ENCODE measurements at places on chromosomes 6 and 20. TPM values are rescaled to one million over a fixed set of nuclear protein-coding genes. Genes with fewer than 3 reads are reported as not detected.

Gene BMP7
- total RNA-seq, result not detected

Gene SLC17A5
- total RNA-seq, result 23.2 TPM

Gene AVP
- not detected for total RNA-seq

Gene NEURL2
- 4.0 TPM for total RNA-seq

Gene SIRPG
- not detected for total RNA-seq

Gene TSPO2
- not detected for total RNA-seq

GRCh38 chr6:85126485-85127167, 323.3 kb upstream of the NT5E start:
- H3K4me3 ChIP-seq, result peak overlapping the region; percentile 6
- no peak for DNase-seq
- no peak overlapping the region for H3K27ac ChIP-seq
- H3K27me3 ChIP-seq, result no peaks in the 10 kb centered on the region

DNA sequence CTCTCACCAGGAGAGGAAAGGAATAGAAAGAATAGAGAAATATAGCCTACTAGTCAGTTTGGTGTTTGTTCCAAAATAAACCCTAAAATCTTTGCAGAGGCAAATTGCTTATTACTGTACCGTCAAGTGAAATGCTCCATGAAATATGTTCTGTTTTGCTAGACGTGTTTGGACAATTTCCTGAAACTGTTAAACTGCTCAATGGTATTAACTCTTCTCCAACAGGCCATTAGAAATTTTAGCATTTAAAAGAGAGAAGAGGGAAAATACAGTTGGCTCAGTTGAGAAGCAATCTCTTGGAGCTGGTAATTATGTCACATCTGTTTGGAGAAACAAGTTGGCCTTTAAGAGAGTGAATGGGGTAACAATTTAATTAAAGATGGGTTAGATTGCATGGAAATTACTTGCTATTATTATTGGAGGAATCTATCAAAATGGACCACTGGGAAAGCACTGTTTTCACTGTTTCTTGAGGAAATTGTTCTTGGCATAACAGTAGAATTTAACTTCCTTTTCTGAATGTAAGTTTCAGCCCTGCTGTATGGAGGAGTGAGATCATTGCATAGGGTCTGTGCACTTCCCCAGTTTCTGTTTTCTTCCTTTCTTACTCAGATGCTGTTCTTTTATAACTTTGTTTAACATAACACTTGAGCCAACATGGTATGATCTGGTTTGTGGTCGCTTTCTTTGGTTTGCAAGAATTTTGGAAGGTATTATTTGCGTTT, 373.6 kb downstream of the PLCB1 start:
- H3K27ac ChIP-seq, result no peak overlapping the region
- H3K4me1 ChIP-seq, result no peaks in the 10 kb centered on the region
- no peak overlapping the region for H3K4me3 ChIP-seq
- no peaks in the 10 kb centered on the region for H3K36me3 ChIP-seq
- DNase-seq, result no peak
- no peaks in the 10 kb centered on the region for H3K27me3 ChIP-seq

- H3K27ac ChIP-seq, result no peak overlapping the region
- DNase-seq, result no peak
- no peak overlapping the region for H3K4me3 ChIP-seq
- no peaks in the 10 kb centered on the region for H3K27me3 ChIP-seq
- H3K4me1 ChIP-seq, result no peaks in the 10 kb centered on the region
Measured at GRCh38 chr20:48336597-48336996, 491.2 kb downstream of the PREX1 start.

- H3K27ac ChIP-seq, result no peak overlapping the region
- peaks cover 79% of the 10 kb centered on the region for H3K36me3 ChIP-seq
- H3K27me3 ChIP-seq, result no peaks in the 10 kb centered on the region
- no peak for DNase-seq
- no peaks in the 10 kb centered on the region for H3K4me1 ChIP-seq
Measured at GRCh38 chr20:36506253-36506652, 35.1 kb upstream of the MYL9 start.

DNA sequence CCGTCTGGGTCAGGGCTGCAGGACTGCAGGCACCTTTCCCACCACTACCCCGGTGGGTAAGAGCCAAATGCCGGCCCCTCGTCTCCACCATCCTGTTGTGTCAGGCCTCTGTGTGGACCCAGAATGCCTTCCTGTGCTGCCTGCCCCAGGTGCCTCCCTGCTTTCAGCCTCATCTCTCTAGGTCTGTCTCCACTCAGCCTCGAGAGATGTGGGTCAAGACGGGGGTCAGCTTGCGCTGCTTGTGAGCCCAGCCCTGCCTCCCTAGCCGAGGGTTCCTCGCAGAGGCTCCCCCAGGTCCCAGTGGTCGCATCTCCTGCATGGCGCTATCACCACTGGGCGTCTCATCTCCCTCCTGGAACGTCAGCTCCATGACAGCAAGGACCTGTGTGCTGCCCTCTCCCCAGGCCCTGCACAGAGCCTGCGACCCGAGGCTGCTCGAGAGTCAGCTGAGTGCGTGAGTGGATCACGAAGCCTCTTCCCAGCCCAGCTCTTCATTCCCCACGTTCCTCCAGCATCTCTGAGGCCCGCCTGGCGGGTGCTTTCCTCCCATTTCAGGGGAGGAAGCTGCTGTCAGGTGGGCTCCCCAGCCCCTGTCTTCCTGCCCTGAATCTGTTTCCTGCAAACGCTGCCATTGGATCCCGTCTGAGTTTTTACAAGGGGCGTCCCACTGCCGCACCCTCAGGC, 38.7 kb upstream of the ZBP1 start:
- peak; percentile 58 for DNase-seq
- peaks cover 5% of the 10 kb centered on the region for H3K4me1 ChIP-seq
- peak overlapping the region; percentile 40 for H3K27ac ChIP-seq
- no peaks in the 10 kb centered on the region for H3K27me3 ChIP-seq

- peak overlapping the region; percentile 84 for H3K27ac ChIP-seq
- H3K27me3 ChIP-seq, result no peaks in the 10 kb centered on the region
- DNase-seq, result peak; percentile 69
- peaks cover 16% of the 10 kb centered on the region for H3K4me1 ChIP-seq
Measured at GRCh38 chr6:145963216-145964068, 716 bp downstream of the SHPRH start.

DNA sequence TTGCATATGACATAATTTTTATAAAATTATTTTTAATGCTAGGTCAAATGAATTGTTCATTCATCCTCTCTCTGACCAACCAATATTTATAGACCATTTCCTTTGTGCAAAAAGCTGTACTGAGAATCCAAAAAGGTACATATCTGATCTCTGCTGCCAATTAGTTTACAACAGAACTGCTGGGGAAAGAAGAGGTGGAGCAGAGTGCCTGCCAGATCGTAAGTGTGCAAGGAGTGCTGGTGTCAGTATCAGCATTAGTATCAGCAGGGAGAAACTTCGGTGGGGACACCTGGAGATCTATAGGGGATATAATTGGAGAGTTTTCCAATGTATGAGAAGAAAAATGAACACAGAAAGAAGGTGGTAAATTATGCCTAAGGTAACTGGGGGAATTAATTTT, 63.3 kb upstream of the ASF1A start:
- H3K4me3 ChIP-seq, result no peak overlapping the region
- no peak overlapping the region for H3K27ac ChIP-seq
- peaks cover 25% of the 10 kb centered on the region for H3K36me3 ChIP-seq
- no peak for DNase-seq

DNA sequence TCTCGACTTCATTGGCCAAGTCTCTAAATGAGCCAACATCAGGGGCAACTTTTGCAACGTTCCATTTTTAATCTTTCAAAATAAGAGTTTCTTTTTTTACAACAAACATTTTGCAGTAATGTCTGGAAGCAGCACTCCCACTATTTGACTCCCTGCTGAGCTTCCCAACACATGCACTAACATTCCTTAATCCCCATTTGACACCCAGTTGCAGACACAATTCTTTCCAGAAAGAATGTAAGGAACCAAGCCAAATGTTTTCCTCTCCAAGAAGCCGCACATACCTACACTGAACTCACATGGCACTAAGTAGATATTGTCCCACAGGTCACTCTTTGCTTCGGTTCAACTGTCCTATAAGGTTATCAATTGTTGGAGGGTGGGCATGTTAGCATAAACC, 165.6 kb downstream of the GRM1 start:
- H3K27me3 ChIP-seq, result no peaks in the 10 kb centered on the region
- no peaks in the 10 kb centered on the region for H3K4me1 ChIP-seq
- no peaks in the 10 kb centered on the region for H3K36me3 ChIP-seq
- H3K27ac ChIP-seq, result no peak overlapping the region
- H3K4me3 ChIP-seq, result no peak overlapping the region
- DNase-seq, result no peak

GRCh38 chr20:57224641-57225138, 41.8 kb downstream of the BMP7 start:
- H3K4me3 ChIP-seq, result no peak overlapping the region
- no peaks in the 10 kb centered on the region for H3K27me3 ChIP-seq
- no peak for DNase-seq
- H3K36me3 ChIP-seq, result no peaks in the 10 kb centered on the region
- H3K4me1 ChIP-seq, result no peaks in the 10 kb centered on the region
- H3K27ac ChIP-seq, result no peak overlapping the region

DNA sequence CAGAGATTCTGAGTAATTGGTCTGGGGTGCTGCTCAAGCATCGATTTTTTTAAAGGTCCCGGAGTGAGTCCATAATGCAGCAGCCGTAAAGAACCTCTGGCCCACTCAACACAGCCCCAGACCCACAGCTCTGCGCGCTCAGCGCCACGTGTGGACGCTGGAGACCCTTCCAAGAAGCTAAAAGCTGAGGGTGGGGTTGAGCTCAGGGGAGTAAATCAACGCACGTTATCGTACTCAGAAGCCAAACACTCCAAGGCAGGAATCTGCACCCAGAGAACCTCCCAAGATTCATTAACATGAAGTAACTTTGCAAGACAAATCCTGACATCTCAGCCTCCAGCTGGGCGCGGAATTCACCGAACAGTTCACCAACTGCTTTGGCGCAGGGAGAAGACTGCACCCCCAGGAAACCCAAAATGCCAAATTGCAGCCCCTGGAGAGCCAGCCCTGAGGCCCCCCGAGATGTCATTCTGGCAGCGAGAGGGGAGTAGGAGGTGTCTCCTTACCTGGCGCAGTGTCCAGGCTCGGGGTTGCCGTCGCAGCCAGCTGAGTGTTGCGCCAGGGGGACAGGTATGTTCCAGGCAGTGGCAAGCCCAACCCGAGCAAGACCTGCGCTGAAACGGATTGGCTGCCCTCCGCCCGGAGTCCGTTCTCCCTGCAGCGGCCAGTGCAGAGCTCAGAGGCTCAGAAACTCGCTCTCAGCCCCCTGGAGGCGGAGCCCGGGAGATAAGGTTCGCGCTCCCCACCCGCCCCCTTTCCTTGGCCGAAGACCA, at the start of gene COL21A1:
TSS of gene COL21A1 (minus strand) at position 700 of the 773 bp plus-strand sequence. CDS start 64,962 bp downstream, outside the sequence.
- H3K27me3 ChIP-seq, result no peaks in the 10 kb centered on the region
- H3K4me1 ChIP-seq, result peaks cover 17% of the 10 kb centered on the region
- H3K36me3 ChIP-seq, result no peaks in the 10 kb centered on the region
- peak within 1 kb of the TSS; percentile 56 for H3K4me3 ChIP-seq
- DNase-seq, result peak; percentile 90

DNA sequence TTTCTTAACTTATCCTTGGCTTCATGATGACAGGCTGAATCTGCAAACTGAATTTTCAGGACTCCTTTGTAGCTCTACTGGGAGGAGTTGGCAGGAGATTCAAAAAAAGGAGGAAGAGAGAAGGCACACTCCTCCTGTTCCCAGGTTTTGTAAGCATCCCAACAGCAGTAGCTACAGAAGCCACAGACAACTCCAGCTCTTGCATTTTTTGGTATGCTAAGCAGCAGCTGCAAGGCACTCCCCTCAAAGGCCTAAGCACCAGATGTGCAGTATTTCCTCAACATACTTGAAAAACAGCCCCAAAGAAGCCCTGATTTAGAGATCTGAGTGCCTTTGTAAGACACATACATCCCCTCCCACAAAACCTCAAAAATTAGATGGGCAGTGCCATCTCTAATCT, 328.6 kb upstream of the SYNCRIP start:
- no peaks in the 10 kb centered on the region for H3K36me3 ChIP-seq
- H3K4me1 ChIP-seq, result no peaks in the 10 kb centered on the region
- no peak for DNase-seq

DNA sequence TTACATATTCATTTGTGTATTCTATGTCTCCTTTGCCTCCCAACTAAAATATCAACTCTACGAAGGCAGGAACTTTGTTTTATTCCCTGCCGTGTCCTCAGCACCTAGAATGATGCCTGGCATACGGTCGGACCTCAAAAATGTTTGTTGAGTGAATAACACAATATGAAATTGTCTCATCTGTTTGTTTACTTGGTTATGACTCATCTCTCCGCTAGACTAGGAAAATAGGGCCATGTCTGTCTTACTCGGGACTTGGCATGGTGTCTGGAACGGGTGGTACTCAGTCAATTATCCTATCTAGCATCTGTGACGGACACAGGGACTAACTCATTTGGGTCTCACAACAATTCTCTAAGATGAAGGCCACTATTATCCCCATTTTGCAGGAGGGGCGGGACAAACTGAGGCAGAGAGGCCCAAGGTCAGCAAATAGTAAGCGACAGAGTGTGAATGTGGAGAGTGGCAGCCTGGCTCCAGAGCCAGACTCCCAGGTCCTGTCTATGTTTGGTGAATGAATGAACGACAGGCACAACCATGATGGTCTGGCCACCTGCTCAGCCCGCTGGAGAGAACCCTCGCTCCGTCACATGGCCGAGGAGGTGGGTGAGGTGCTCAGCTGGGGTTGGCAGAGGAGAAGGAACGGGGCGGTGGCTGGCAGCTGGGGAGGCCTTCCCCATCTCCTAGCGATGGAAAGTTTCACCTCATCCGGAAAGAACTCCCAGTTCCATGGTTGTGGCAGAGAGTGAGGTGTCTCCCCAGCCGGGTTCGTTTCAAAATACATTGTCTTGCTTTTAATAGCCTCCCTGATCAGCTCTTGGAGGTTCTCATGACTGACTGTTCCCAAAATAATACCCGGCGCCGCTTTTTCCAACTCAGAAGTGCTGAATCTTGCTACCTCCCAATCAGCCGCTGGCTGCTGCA, 27.6 kb upstream of the NFATC2 start:
- peaks cover 7% of the 10 kb centered on the region for H3K4me1 ChIP-seq
- DNase-seq, result peak; percentile 79
- peak overlapping the region; percentile 64 for H3K27ac ChIP-seq
- no peaks in the 10 kb centered on the region for H3K36me3 ChIP-seq
- H3K27me3 ChIP-seq, result no peaks in the 10 kb centered on the region
- peak overlapping the region; percentile 52 for H3K4me3 ChIP-seq

DNA sequence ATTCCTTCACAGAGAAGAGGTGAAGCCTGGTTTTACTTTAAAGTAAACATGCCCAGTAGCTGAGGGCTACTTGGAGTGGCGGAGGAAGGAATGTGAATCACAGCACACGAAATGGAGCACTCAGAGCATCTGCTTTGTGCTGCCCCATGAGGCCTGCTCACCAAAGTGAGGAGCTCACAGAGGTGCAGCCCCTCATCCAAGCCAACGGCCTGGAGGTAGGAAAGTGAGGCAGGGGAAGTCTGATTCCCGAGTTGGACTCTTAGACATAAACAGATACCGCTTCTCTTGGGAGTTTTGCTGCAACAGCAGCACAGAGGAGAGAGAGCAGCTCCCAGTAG, 3.6 kb downstream of the YTHDF1 start:
- no peak for DNase-seq
- H3K4me3 ChIP-seq, result no peak overlapping the region
- H3K27me3 ChIP-seq, result no peaks in the 10 kb centered on the region
- peaks cover 38% of the 10 kb centered on the region for H3K36me3 ChIP-seq
- no peak overlapping the region for H3K27ac ChIP-seq

Measured in ascending aorta (tissue), 2 donors.